ENCODE measurements at places on chromosomes 4 and X.

- peak; percentile 21 for DNase-seq
Observed at GRCh38 chr4:5470318-5471198, 237.8 kb downstream of the EVC2 start.

DNA sequence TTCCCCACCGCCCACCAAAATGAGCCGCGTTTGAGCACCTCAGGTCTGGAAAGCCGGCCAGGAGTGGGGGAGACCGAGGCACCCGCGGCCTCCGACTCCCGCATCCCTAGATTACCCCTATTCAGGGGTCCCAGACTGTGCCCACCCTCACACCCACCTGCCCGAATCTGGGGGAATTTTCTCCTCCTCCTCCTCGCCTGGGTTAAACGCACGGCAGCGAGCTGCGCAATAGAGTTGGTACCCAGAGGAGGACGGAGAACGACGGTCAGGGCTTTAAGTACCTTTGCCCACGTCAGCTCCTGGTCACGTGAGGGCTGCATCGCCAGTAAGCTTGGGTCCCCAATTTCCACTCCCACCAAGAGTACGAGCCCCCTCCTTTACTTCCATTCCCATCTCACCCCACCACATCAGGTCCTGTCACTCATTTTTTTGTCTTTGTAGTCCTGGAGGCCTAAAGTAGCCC lies at the start of gene ARMCX2:
ARMCX2 (minus strand) TSS at position 250 of the 463 bp plus-strand sequence. CDS start 2,262 bp downstream, outside the sequence.
- peak; percentile 80 for DNase-seq

DNA sequence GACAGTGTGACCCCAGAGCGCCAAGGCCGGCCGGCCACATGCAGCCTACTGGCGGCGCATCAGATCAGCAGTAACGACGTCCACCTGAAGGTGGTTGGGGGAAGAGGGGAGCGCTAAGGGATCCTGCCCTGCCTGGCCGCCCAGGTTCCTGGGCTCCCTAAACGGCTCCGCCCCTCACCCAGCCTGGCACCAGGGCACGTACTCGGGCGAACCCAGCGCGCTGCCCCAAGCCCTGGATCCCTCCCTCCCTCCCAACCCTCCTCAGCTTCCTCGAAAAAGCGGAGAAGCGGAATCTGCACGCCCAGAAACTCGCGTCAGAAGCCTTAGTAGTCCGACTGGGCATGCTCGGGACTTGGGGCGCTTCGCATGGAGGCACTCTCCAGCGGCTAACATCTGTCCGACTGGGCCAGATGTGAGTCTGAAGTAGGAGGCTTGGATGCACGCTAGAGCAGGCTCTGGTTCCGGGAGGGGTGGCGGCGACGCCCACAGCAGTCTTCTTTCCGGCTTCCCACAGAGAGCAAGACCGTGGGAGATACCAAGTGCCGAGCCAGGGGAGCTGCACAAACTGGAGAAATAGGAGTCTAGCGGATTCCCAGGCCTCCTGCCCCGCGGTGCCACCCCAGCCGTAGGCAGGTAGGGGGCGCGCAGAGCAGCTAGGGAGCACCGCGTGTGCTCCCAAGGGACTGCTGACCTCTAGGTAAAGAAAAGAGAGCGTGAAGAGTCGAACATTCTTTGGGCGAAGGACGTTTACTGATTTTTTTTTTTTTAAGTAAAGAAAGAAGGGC lies 114.3 kb upstream of the TEX13C start:
- DNase-seq = no peak

- no peak for DNase-seq
Observed at GRCh38 chr4:1077711-1078477, 35.5 kb downstream of the RNF212 start.

GRCh38 chrX:11341274-11342201 lies 48.3 kb downstream of the AMELX start:
- peak; percentile 63 for DNase-seq

DNA sequence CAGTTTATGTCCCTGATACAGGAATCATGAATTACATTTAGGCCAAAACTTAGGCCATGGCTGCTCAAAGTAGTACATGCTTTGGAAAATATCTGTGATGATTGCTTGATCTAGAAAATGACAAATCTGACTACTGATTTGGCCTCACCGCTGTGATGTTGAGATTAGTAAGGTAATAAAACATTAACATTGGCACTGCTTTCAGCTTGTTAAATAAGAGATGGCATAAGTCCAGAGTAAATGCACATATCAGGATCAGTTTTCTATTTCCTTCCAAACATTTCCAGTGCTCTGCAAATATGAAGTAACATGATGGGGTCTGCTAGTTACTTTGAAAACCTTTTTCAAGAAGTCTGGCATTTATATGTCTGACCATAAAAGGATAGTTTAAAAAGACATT lies 687.3 kb upstream of the ACTRT1 start:
- no peak for DNase-seq

- no peak for DNase-seq
Observed at GRCh38 chrX:41036668-41037326, 48.4 kb upstream of the USP9X start.

GRCh38 chr4:109207898-109208297 lies 94.6 kb downstream of the COL25A1 start:
- DNase-seq = no peak

- DNase-seq = peak; percentile 78
Observed at GRCh38 chr4:57110640-57111511, 691 bp upstream of the IGFBP7 start.

DNA sequence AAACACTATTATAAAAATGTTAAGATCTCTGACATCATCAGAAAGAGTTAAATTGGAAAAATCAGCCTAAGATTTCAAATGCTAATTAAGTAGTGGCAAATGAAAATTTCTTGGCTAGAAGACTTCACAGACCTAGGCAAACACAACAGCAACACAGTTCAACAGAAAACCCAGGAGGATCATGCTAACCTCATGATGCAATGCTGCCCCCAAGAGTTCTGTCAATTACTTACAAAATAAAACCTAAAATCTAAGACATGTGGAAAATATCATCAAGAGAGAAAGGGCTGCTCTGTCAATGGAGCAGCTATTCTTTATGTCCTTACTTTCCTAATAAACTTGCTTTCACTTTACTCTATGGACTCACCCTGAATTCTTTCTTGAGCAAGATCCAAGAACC lies 21.0 kb downstream of the S100G start:
- DNase-seq = peak; percentile 79

- no peak for DNase-seq
Observed at GRCh38 chrX:50718776-50719175, 95.2 kb downstream of the SHROOM4 start.

- DNase-seq = no peak
Observed at GRCh38 chr4:99817309-99817890, 773 bp downstream of the DAPP1 start.

GRCh38 chr4:185534866-185535611 lies at the start of gene PDLIM3:
PDLIM3 (minus strand) TSS chr4:185535507; CDS start chr4:185535434, 73 bp downstream.
- DNase-seq = peak; percentile 80

DNA sequence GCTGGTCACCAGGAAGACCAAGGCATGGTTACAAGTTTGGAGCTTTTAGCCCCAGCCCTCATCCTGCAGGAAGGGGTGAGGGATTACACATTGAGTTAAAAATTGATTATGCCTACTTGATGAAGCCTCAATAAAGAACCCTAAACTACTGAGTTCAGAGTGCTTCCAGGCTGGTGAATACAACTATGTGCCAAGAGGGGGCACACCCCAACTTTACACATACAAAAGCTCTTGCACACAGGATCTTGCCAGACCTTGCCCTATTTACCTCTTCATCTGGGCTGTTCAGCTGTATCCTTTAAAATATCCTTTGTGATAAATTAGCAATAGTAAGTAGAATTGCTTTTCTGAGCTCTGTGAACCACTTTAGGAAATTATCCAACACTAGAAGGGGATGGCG lies 489.3 kb downstream of the INPP4B start:
- no peak for DNase-seq

DNA sequence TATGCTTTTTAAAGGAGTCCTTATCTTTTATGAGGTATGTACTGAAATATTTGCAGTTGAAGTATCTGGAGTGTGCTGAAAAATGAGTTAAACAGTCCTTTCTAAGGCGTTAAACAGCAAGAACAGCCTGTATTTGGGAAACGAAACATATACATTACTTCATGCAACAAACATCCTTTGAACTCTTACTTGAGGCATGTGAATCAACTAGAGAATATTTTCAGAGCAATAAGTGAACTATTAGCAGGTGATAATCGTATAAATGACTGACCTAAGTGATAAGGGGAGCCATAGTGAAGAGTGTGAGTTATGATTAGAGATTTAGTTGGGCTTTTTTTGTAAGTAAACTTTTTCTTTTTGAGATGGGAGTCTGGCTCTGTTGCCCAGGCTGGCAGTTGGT lies 45.9 kb upstream of the RHOH start:
- DNase-seq = no peak

- DNase-seq = no peak
Observed at GRCh38 chrX:112931478-112931877, 90.8 kb upstream of the AMOT start.

- DNase-seq = peak; percentile 34
Observed at GRCh38 chr4:136861091-136861490, 671.2 kb downstream of the PCDH18 start.

- DNase-seq = peak; percentile 71
Observed at GRCh38 chr4:997375-998071, 4.3 kb upstream of the SLC26A1 start.

DNA sequence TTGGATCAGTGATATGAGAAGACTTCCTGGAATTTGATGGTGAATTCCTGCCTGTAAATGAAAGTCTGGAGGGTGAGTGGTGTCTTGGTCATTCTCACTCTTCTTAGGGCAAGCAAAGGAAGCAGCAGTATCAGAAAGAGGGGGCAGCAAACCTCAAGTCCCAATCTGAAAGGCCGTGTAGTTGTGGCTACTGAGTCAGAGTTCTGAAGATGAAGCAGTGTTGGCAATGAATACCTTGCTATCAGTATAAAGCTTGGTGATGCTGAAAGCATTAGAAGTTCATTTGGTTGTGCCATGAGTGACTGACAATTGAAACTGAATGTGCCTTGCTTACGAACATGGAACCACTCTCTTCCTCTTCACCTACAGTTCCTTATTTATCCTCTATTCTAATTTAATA lies 35.0 kb upstream of the GLRA3 start:
- no peak for DNase-seq

DNA sequence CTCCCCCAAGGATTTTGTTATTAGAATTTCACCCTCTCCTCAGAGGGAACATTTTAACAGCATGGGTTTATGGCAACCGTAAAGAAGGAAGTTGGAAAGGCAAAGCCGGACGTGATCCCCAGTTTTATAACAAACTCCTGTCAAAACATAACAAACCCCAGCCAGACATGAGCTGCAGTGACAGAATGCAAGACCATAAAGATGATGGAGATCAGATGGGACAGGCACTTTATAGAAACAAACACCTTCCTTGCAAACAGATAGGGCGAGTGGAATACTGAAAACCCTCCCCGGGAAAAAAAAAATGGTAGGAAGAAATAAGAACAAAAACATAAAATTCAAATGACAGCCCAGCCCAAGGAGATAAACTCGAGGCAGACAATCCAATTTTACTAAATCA lies 281.4 kb downstream of the LDB2 start:
- no peak for DNase-seq

DNA sequence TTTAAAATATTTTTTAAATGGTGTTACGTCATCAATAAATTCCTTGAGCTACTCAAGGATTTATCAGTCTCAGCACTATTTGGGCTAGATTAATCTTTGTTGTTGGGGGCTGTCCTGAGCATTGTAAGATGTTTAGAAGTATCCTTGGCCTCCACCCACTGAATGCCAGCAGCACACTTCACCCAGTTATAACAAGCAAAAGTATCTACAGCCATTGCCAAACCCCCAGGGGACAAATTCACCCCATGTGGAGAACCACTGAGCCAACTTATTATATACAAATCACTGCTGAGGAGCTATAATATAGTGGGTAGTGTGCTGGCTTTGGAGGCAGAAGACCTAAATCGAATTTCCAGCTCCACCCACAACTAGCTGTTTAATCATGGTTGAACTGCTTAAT lies 58.3 kb downstream of the ATP10D start:
- no peak for DNase-seq

DNA sequence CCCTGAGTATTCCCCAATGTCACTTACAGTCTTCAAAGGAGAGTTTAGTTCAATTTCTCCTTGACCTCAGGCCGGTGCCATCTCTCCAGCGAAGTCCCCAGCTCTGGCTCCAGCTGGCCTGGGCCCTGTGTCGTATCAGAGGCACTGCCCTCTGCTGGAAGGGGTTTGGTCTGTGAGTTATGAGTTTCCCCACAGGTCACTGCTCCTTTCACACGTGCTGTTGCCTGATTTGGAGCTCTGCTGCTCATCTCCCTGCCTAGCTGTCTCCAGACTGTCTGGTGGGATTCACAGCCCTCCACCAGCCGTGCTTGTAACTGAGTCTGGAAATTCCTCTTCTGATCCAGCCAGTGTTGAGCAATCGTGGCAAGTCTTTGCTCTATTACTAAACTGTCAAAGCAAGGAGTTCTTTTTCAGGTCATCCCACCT lies at the start of gene RAP2C:
RAP2C (minus strand) TSS at position 105 of the 426 bp plus-strand sequence. CDS start 2,179 bp downstream, outside the sequence.
- DNase-seq = peak; percentile 84

Data from adipocyte (in vitro differentiated cells).